ENCODE measurements at places on chromosomes 2 and 18.

DNA sequence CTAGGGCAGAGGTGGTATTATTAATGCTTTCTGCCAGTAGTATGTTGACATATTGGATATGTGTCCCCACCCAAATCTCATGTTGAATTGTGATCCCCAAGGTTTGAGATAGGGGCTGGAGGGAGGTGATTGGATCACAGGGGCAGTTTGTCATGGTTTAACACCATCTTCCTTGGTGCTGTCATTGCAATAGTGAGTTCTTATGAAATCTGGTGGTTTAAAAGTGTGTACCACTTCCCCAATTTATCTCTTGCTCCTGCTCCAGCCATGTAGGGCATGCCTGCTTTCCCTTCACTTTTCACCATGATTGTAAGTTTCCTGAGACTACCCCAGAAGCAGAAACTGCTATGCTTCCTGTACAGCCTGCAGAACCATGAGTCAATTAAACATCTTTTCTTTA is 47.1 kb upstream of the THSD7B start:
- DNase-seq: no peak

GRCh38 chr2:134319596-134320254 is 65.9 kb downstream of the MGAT5 start:
- DNase-seq: no peak

DNA sequence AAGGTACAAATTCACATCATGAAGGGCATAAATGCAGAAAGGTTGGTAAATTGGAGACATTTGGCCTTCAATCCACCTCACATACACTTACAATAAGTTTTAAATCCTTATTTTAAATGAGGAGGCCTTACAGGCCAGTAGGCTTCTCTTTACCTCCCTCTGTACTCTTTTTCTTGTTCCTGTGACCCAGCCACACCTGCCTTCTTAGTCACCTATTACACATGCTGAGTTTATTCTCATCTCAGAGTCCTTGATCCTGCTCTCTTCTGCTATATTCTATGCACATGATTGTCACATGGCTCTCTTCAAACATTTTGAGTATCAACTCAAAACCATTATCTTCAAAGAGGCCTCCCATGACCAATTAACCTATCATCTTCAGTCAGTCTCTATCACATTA is 491.5 kb downstream of the SATB2 start:
- DNase-seq: no peak

DNA sequence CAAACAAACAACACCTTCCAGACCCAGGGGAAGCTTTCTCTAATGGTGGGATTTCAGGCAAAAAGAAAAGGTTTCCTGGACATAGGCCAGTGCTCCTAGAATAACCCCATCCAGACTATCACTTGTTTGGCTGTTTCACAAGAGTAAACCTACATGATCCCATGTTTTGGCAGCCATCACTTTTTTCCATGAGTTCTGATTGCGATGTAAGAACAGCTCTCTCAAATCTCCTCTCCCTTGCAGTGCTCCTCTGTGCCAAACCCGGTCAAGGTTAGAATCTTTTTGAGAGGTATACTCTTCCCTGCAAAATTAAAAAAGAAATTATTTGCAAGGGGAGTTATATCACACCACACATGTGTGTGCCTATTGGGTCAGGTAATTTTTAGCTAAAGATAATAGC is 11.9 kb downstream of the GRP start:
- no peak for DNase-seq

DNA sequence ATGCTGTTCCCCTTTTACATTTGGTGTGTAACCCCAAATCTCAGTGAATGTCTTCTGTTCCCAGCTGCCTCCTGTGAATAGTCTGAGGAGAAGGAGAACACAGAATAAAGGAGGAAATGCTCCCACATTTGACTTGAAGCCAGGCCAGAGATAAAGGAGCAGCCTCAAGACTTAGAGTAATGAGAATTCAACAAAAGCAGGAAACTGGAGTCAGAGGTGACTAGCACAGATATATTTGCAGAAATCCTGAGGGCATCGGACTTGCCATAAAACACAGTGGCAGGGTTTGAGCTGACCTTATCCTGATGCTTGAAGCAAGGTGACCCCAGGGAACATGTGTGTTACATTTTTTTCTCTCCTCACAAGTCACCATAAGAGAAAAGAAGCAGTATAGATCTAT is 291.4 kb upstream of the RND3 start:
- DNase-seq: no peak

DNA sequence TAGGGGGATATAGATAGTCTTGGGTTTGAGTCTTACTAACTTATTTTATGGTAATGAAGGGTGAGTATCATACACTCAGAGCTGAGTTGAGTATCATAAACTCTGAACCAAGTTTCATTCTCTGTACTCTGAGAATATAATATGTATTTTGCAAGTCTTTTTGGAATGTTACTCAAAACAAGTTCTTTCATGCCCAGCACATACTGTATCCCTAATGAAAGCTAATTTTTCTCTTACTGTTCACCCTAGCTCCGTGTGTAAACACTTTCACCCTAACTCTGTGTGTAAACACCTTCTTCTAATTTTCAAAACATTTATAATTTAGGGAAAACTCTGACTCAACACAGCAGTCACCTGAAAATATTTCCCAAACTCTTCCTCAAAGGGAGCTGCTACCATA is 29.7 kb upstream of the CHST9 start:
- DNase-seq: no peak

GRCh38 chr2:97926946-97927345 is 68.8 kb downstream of the TMEM131 start:
- no peak for DNase-seq

Measured in T-helper 1 cell (primary cell).